CD4-positive, alpha-beta T cell (primary cell): ENCODE measurements at places on chromosomes 5 and 9. TPM values are rescaled to one million over a fixed set of nuclear protein-coding genes. Genes with fewer than 3 reads are reported as not detected.

The DDX4 gene
- not detected for total RNA-seq

The STK10 gene
- 211 TPM for total RNA-seq

GRCh38 chr5:24232929-24233498 is 411.8 kb downstream of the CDH10 start:
- no peaks in the 10 kb centered on the region for H3K27me3 ChIP-seq
- no peaks in the 10 kb centered on the region for H3K36me3 ChIP-seq
- H3K4me3 ChIP-seq: no peak overlapping the region
- H3K27ac ChIP-seq: no peak overlapping the region

- H3K36me3 ChIP-seq: no peaks in the 10 kb centered on the region
- H3K4me1 ChIP-seq: no peaks in the 10 kb centered on the region
- DNase-seq: no peak
- H3K4me3 ChIP-seq: no peak overlapping the region
- no peak overlapping the region for H3K27ac ChIP-seq
- peaks cover 74% of the 10 kb centered on the region for H3K27me3 ChIP-seq
These were observed 3.3 kb upstream of the IRX1 start for GRCh38 chr5:3592298-3592697.

- H3K27ac ChIP-seq: no peak overlapping the region
- no peaks in the 10 kb centered on the region for H3K27me3 ChIP-seq
- no peaks in the 10 kb centered on the region for H3K36me3 ChIP-seq
These were observed 88.0 kb downstream of the NLN start for GRCh38 chr5:65809817-65810531.

GRCh38 chr9:16516891-16517290 is 353.6 kb downstream of the BNC2 start:
- no peak overlapping the region for H3K27ac ChIP-seq
- H3K4me1 ChIP-seq: no peaks in the 10 kb centered on the region
- DNase-seq: no peak
- no peaks in the 10 kb centered on the region for H3K27me3 ChIP-seq

DNA sequence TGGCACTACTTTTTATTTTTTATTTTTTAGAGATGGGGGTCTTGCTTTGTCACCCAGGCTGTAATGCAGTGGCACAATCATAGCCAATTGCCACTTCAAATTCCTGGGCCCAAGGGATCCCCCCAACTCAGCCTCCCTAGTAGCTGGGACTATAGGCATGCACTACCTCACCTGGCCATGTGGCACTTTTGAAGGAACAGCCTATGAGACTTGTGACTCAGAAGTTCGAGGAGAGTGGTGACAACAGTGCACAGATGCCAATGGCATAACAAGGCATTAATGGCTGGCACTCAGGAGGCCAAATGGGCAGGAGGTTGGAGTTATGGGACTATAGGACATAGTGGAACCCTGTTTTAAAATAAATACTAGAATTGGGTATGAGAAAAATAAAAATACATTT is 33.7 kb downstream of the ANKRD31 start:
- DNase-seq: no peak
- no peak overlapping the region for H3K27ac ChIP-seq
- no peaks in the 10 kb centered on the region for H3K36me3 ChIP-seq
- H3K27me3 ChIP-seq: no peaks in the 10 kb centered on the region
- H3K4me3 ChIP-seq: no peak overlapping the region
- no peaks in the 10 kb centered on the region for H3K4me1 ChIP-seq

The C1QTNF3 gene
- 3.2 TPM for total RNA-seq

DNA sequence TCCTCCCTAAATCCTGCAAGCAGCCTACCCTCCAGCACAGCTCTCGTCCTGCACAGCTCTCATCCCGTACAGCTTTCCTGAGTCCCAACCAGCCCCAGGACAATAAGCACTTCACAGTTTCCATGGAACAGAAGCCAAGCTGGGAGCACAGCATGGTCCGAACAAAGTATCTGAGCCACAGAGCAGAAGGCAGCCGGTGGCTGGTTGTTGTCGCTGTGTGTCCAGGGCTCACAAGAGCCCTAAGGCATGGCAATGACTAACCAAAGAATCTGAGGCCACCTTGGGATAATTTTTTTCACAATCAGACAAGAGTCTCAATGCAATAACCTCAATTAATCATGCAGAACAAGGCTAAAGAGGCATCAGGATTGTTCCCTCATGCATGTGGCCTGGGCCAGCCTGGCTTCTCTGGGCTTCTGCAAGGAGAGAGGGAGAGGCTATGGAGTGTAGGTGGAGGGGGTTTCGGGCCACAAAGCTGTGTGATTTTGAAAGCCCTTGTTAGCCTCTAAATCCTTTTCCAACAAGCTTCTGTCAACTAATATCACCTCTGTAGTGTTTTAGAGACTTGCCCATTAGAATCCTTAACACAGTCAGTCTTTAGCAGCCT is 323.4 kb downstream of the PIK3R1 start:
- no peak overlapping the region for H3K4me3 ChIP-seq
- no peak overlapping the region for H3K27ac ChIP-seq
- no peaks in the 10 kb centered on the region for H3K4me1 ChIP-seq

DNA sequence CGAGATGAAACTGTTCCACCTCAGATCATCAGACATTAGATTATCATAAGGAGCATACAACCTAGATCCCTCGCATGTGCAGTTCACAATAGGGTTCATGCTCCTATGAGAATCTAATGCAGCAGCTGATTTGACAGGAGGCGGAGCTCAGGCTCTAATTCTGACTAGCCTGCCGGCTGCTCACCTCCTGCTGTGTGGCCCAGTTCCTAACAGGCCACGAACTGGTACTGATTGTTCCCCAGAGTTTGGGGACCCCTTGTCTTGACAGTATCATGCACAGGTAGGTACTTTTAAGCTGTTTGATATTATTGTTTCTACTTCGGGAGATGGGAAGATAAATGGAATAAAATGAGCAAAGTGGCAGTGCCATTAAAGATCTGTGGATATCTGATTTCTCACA is 66.9 kb downstream of the ZCCHC7 start:
- H3K4me3 ChIP-seq: no peak overlapping the region
- peaks cover 12% of the 10 kb centered on the region for H3K36me3 ChIP-seq
- H3K4me1 ChIP-seq: peaks cover 9% of the 10 kb centered on the region
- H3K27me3 ChIP-seq: no peaks in the 10 kb centered on the region

DNA sequence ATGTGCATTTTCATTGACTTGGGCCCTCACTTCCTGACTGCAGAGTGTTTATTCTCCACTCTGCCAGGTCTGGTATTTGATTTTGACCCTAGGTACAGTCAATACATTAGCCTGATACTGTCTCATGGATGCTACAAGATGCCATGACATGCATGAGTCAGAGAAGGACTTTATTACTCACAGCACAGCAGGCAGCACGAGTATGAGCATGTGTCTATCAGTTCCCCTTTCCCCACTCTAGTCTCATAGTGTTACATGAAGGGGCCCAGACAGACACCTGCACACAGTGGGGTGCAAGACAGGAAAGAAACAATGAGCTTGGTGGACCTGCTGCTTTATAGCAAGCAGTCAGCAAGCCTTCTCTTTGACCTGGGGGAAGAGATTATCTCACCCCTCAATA is 19.6 kb downstream of the ITGA2 start:
- peak; percentile 6 for DNase-seq
- no peak overlapping the region for H3K4me3 ChIP-seq
- H3K36me3 ChIP-seq: no peaks in the 10 kb centered on the region
- H3K4me1 ChIP-seq: no peaks in the 10 kb centered on the region
- H3K27me3 ChIP-seq: no peaks in the 10 kb centered on the region

GRCh38 chr5:1050423-1051365 is 42.1 kb downstream of the NKD2 start:
- H3K36me3 ChIP-seq: peaks cover 30% of the 10 kb centered on the region
- no peak overlapping the region for H3K4me3 ChIP-seq
- no peak for DNase-seq
- no peaks in the 10 kb centered on the region for H3K27me3 ChIP-seq

The DMRTA1 gene
- not detected for total RNA-seq

GRCh38 chr5:157372472-157372822 is 87.6 kb upstream of the NIPAL4 start:
- H3K27me3 ChIP-seq: no peaks in the 10 kb centered on the region
- no peaks in the 10 kb centered on the region for H3K4me1 ChIP-seq
- H3K4me3 ChIP-seq: no peak overlapping the region
- H3K36me3 ChIP-seq: peaks cover 97% of the 10 kb centered on the region
- H3K27ac ChIP-seq: no peak overlapping the region
